ENCODE measurements at places on chromosomes 7 and 10. TPM values are rescaled to one million over a fixed set of nuclear protein-coding genes. Genes with fewer than 3 reads are reported as not detected.
A peak's percentile ranks its signal among the peaks of the same experiment; 100 is the strongest.

The LIPA gene
- 42.2 TPM for total RNA-seq

The CLDN4 gene
- total RNA-seq: 0.50 TPM

The PDE6C gene
- not detected for total RNA-seq

DNA sequence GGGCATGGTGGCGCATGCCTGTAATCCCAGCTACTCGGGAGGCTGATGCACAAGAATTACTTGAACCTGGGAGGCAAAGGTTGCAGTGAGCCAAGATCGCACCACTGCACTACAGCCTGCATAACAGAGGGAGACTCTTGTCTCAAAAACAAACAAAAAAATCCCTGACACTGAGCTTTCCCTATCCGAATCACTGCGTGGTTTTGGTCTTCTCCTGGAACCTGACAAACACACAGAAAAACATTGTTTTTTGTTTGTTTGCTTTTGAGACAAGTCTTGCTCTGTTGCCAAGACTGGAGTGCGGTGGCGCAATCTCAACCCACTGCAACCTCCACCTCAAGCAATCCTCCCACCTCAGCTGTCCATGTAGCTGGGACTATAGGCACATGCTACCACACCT is 50.4 kb upstream of the PTPRN2 start:
- H3K36me3 ChIP-seq: peaks cover 18% of the 10 kb centered on the region
- no peak overlapping the region for H3K4me3 ChIP-seq
- H3K27me3 ChIP-seq: no peaks in the 10 kb centered on the region
- H3K4me1 ChIP-seq: peaks cover 1% of the 10 kb centered on the region
- H3K27ac ChIP-seq: no peak overlapping the region
- no peak for DNase-seq

DNA sequence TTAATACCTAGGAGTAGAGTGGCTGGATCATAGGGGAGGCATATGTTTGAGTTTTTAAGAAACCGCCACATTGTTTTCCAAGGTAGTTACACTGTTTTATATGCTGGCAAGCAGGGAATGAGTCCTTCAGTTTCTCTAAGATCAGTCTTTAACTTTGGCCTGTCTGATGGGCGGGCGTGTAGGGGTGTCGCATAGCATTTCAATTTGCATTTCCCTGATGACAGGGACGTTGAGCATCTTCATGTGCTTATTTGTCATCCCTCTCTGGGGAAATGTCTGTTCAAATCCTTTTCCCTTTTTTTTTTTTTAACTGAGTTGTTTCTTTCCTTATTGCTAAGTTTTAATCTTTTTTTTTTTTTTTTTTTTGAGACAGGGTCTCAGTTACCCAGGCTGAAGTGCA is 9.8 kb downstream of the MTG1 start:
- H3K27me3 ChIP-seq: no peaks in the 10 kb centered on the region
- no peaks in the 10 kb centered on the region for H3K4me1 ChIP-seq
- H3K4me3 ChIP-seq: no peak overlapping the region
- no peak for DNase-seq

DNA sequence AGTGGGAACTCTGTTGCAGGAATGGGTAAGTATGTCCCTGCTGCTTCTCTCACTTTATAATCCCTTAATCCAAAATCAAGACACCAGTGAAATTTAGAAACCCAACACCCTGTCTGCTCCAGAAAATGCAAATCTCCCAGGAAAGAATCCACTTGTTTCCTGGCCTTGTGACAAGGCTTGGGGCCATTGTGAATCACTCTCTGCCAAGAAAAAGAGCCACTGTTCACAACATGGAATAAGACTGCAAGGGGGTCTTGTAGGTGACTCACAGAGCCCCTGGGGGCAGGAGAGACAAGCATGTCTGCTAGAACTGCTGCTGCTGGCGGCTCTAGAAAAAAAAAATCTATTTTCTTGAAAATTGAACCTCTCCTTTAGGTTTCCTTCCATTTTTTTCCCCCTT is 191.2 kb downstream of the SORCS1 start:
- H3K27ac ChIP-seq: no peak overlapping the region
- no peak overlapping the region for H3K4me3 ChIP-seq
- DNase-seq: no peak
- H3K27me3 ChIP-seq: no peaks in the 10 kb centered on the region

DNA sequence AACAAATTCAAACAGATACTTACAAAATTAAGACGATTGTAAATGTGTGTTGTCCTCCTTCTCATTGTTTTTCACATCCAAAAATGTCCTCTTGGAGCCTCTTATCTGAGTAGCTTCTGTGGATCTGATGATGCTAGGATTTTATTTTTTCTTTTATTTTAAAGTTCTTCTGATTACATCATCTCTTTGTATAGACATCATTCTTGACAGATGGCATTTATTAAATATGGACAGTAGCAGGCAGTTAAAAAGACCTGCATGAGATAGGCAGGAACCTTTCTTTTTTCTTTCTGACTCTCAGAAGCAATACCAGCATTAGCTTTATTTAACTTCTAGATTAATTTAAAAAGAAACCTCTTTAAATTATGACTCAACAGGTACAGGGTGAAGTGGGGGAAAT is at the start of gene RPA3:
Gene RPA3, minus strand, starts transcription at position 116 of the 400 bp plus-strand sequence. CDS start 78,189 bp downstream, outside the sequence.
- H3K27ac ChIP-seq: peak within 1 kb of the TSS; percentile 45
- H3K27me3 ChIP-seq: no peaks in the 10 kb centered on the region
- H3K36me3 ChIP-seq: peaks cover 2% of the 10 kb centered on the region
- DNase-seq: no peak

- peaks cover 2% of the 10 kb centered on the region for H3K27me3 ChIP-seq
- peak overlapping the region; percentile 98 for H3K27ac ChIP-seq
- H3K4me1 ChIP-seq: peaks cover 29% of the 10 kb centered on the region
- peak overlapping the region; percentile 100 for H3K4me3 ChIP-seq
- DNase-seq: no peak
Observed at GRCh38 chr10:114172776-114173602, 1.0 kb downstream of the CCDC186 start.

DNA sequence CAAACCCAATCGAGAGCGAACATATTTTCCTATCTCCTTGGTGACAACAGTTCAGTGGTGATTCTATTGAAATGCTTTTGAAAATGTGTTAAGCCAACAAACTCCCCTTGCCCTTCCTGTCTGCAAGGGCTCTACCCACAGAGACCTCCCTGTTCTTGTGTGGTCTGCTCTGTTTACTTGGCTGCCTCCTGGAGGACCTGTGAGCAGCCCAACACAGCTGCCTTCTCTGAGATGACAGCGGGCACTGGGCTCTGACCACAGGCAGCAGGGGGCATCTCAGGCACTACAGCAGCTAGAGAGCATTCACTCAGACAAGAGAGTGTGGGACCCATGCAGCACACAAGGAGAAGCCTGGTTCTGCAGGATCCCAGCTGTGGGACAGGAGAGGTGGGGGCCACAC is 416.4 kb downstream of the TCERG1L start:
- no peak overlapping the region for H3K4me3 ChIP-seq
- no peaks in the 10 kb centered on the region for H3K36me3 ChIP-seq
- H3K27ac ChIP-seq: no peak overlapping the region
- H3K4me1 ChIP-seq: no peaks in the 10 kb centered on the region

- H3K36me3 ChIP-seq: no peaks in the 10 kb centered on the region
- DNase-seq: no peak
- peaks cover 9% of the 10 kb centered on the region for H3K4me1 ChIP-seq
- H3K27ac ChIP-seq: no peak overlapping the region
- H3K27me3 ChIP-seq: peaks cover 26% of the 10 kb centered on the region
Observed at GRCh38 chr10:103564776-103565520, 71.4 kb downstream of the NEURL1 start.

DNA sequence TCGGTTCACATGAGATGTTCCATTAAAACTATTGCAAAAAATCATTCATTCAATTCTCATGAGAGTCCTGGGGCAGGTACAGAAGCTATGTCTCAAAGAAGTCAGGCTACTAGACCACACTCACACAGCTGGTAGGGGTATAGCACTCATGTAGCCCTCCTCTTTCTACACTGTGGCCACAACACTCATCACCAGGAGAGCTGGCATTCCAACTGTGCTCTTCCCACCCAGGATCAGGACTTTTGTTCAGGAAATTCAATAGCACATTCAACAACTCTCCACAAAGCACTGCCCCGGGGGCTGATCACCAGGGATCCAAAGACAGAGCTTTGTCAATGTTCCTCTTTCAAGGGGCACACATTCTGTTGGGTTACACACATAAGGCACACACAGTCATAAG is 31.0 kb upstream of the C10orf90 start:
- no peak overlapping the region for H3K4me3 ChIP-seq
- H3K36me3 ChIP-seq: no peaks in the 10 kb centered on the region
- H3K4me1 ChIP-seq: no peaks in the 10 kb centered on the region
- H3K27ac ChIP-seq: no peak overlapping the region
- DNase-seq: no peak

DNA sequence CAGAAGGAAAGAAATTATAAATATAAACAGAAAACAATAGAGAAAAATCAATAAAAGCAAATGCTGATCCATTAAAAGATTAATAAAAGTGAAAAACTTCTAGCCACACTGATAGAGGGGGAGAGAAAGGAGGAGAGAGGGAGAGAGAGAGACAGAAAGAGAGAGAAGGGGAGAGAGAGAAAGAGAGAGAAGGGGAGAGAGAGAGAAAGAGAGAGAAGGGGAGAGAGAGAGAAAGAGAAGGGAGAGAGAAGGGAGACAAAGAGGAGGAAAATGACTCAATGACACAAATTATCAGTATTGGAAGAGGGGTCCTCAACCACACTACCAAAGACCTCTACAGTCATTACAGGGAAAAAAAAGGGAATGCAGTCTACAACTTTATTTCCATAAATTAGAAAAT is 94.4 kb upstream of the VIPR2 start:
- no peak for DNase-seq
- H3K4me3 ChIP-seq: no peak overlapping the region
- H3K4me1 ChIP-seq: no peaks in the 10 kb centered on the region

DNA sequence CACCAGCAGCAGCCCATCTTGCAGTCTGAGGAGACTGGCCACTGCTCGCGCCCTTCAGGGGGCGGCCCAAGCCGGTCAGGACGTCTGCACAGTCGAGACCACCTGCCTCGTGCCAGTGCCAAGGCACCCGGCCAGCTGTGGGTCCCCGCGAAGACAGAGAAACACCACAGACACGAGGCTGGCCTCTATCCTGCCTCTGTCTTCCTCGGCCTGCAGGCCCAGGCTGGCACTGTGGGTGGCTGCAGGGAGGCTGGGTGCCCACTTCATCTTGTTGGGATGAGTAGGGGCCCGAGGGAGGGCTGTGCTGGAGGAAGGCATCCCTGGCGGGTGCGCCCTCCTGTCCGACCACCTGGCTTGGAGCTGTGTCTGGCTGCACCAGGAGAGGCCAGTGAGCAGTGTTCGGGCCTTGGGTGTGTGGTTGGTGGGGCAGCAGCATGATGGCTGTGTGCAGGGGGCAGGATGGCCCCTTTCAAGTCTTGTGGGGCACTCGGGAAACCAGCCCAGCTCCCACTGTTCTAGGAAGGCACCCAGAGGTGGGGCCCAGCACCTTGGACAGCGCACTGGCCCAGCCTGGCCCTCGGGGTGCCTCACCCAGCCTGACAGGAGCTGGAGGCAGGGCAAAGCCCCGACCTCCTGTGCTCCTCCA is 7.3 kb downstream of the DPYSL4 start:
- H3K4me3 ChIP-seq: no peak overlapping the region
- H3K27me3 ChIP-seq: no peaks in the 10 kb centered on the region
- H3K27ac ChIP-seq: no peak overlapping the region
- DNase-seq: no peak
- no peaks in the 10 kb centered on the region for H3K4me1 ChIP-seq

GRCh38 chr10:69142983-69143382 is 19.0 kb downstream of the VPS26A start:
- no peak overlapping the region for H3K27ac ChIP-seq
- H3K4me3 ChIP-seq: no peak overlapping the region
- H3K36me3 ChIP-seq: peaks cover 5% of the 10 kb centered on the region
- no peaks in the 10 kb centered on the region for H3K27me3 ChIP-seq
- peaks cover 10% of the 10 kb centered on the region for H3K4me1 ChIP-seq

DNA sequence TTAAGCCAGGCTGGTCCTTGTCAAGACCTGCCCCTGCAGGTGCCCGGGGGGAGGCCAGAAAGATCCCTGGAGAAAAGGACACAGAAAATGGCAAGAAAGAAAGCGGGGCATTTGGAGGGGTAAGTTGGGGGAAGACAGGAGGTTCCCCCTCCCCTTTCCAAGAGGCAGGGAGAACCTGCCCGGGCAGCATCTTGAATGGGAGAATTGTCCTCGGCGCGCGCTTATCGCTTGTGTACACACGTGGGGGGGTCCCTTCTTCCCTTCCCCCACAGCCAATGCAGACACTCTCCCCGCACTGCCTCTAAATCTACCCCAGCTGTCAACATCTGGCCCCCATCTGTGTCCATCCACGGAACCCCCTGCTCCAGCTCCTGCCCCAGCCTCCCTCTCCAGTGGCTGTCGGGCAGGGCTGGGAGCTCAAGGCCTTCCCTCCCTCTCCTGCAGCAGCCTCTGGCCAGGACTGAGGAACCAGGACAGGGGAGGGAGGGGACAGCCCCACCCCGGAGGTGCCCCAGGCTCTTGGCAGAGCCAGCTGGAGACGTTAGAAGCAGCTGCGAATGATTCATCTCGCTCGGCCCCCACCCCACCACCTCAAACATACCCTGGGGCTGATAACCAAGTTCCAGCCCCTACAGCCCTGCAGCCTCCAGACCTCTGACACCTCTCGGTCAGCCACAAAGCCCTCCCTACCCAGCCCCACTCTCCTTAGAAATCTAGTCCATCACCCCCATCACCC is 25.3 kb downstream of the EPHB4 start:
- DNase-seq: peak; percentile 94
- peak overlapping the region; percentile 88 for H3K27ac ChIP-seq
- no peaks in the 10 kb centered on the region for H3K27me3 ChIP-seq
- H3K4me3 ChIP-seq: peak overlapping the region; percentile 45
- peaks cover 48% of the 10 kb centered on the region for H3K4me1 ChIP-seq
- H3K36me3 ChIP-seq: peaks cover 17% of the 10 kb centered on the region

- H3K36me3 ChIP-seq: no peaks in the 10 kb centered on the region
- H3K4me1 ChIP-seq: no peaks in the 10 kb centered on the region
- peaks cover 12% of the 10 kb centered on the region for H3K27me3 ChIP-seq
- no peak overlapping the region for H3K27ac ChIP-seq
Observed at GRCh38 chr7:136058546-136058945, 81.4 kb upstream of the MTPN start.

GRCh38 chr10:77269163-77269562 is 368.4 kb downstream of the KCNMA1 start:
- H3K4me3 ChIP-seq: no peak overlapping the region
- H3K4me1 ChIP-seq: peaks cover 17% of the 10 kb centered on the region
- H3K36me3 ChIP-seq: no peaks in the 10 kb centered on the region
- H3K27me3 ChIP-seq: no peaks in the 10 kb centered on the region
- no peak overlapping the region for H3K27ac ChIP-seq

DNA sequence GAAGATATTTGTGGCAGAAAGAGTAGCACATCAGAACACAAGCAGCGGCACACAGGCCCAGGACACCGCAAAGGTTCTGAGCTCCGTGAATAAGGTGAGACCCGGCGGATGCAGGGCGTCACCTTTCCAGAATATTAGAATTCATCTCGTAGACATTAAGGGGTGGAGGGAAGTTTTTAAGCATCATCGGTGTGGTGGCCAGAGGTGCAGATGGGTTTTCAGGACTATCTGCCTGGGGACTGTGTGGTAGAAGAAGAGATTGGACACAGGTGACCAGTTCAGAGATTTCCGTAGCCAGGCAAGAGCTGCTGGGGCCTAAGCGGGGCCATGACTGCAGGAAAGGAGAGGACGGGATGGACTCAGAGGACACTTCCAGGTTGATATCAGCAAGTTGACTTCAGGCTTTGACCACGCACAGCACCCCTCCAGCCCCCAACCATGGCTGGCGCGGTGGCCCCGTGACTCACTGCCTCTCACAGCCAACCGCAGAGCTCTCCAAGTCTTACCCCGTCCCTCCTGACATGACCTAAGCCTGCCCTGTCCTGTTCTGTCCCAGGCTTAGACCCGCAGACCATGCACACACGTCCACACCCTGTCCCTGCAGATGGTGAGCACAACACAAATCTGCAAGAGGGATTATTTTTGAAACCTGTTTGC is 97.2 kb downstream of the OAT start:
- DNase-seq: peak; percentile 66
- H3K27me3 ChIP-seq: no peaks in the 10 kb centered on the region
- H3K4me3 ChIP-seq: no peak overlapping the region
- H3K27ac ChIP-seq: no peak overlapping the region
- H3K4me1 ChIP-seq: peaks cover 33% of the 10 kb centered on the region
- H3K36me3 ChIP-seq: no peaks in the 10 kb centered on the region

All from osteocyte (in vitro differentiated cells).